ENCODE measurements at places on chromosomes 2 and 18.
A peak's percentile ranks its signal among the peaks of the same experiment; 100 is the strongest.

- no peak for DNase-seq
Measured at GRCh38 chr18:65661391-65661790, 89.4 kb upstream of the CDH7 start.

- DNase-seq = no peak
Measured at GRCh38 chr18:28132084-28132483, 44.8 kb downstream of the CDH2 start.

GRCh38 chr2:148603562-148603920, 41.0 kb upstream of the EPC2 start:
- DNase-seq = no peak

GRCh38 chr2:155653176-155653575, 679.3 kb downstream of the NR4A2 start:
- DNase-seq = no peak

- peak; percentile 37 for DNase-seq
Measured at GRCh38 chr2:75424936-75425619, 135.7 kb downstream of the EVA1A start.

DNA sequence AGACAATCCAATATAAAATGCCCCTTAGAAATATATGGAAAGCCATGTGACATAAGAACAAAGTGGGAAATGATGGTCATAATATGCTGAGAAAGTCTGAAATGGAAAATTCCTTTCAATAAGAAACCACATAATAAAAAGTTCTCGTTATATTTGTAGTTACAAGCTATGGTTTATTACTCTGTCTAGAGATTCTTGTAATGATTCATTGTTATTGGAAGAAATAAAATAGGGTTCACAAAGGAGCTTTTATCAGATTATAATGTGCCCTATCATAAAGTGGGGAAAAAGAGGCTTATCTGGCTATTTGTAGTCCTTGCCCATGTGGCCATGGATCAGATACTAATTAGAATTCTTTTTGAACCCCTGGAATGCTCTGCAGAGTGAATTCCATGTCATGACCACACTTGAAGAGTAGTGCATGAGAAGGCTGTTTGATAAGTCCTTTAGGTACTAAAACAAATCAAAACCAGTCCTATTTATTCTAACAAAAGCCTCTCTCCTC, 420.7 kb upstream of the NRP2 start:
- no peak for DNase-seq

- DNase-seq = peak; percentile 11
Measured at GRCh38 chr2:68839260-68839833, 31.9 kb downstream of the BMP10 start.

DNA sequence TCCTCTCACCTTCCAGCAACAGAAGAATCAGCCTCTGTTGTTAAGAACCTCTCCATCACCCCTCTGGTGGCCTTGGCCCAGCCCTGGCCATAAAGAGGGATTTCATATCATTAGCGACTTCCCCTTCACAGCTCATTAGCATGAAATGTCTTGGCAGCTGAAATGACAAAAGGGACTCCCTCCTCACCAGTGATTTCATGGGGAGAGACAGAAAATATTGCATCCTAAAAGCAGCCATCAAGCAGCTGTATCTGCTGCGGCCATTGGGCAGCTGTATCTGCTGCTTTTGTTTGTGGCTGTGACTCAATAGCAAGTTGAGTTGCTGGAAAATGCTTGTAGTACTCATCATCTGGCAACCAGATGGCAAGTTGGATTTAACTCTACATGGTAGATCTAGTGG, 105.9 kb upstream of the RMDN2 start:
- DNase-seq = peak; percentile 96

DNA sequence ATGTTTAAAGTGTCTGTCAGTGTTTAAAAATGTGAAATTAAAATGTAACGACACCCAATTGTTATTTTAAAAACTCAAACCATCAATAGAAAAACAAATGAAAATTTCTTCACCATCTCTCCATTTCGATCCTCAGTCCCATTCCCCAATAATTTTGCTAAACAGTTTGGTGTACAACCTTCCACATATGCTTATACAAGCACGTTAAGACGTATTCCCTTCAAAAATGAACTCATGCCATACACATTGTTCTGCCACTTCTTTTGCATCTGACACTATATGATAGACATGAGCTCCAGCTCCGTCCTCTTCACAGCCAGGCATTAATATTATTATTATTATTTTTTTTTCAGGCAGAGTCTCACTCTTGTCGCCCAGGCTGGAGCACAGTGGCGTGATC, 14.1 kb upstream of the MYCN start:
- DNase-seq = no peak

All from fibroblast of mammary gland (primary cell).